CD4-positive, alpha-beta T cell treated with Interleukin-2 at 100 ng/mL for 4 hours (primary cell): ENCODE measurements at places on chromosomes 2 and 18.

DNA sequence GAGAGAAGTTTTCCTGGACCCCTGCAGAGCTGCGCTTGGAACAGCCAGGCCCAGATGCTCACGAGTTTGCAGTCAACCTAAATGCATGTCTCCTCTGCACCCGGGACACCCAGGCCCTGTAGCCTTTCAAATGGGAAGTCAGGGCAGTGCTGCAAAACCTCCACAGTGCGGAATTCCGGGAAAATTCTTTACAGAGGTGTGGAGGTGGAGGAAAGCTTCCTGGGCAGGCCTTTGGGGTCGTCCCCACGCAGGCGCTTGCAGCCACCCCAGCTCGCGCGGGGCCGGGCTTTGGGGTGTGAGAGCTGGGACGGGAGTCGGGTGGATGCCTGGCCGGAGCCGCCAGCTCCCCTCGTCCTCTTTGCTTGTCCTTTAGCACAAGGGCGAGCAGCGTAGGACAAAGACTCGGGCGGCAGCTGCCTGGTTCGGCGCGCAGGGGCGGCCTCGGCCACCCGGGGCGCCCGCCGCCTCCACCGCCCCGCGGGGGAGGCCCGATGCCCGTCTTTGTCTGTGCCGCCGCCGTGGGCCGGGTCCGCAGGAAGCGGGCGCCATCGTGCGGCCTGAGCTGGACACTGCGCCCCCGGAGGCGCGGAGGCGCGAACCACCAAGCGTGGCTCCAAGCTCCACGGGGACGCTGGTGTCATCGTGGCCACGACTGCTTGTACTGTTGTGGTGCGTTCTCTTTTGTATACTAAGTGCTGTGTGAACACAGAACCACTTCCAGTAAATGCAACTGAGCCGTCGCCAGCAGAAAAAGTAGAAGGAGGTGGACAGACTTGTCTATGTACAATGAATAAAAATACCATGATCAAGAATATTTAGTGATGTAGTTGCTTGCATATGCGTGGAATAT lies 28.2 kb upstream of the BCL11A start:
- DNase-seq: peak; percentile 44

- DNase-seq: no peak
Measured at GRCh38 chr2:105553538-105554196, 154.8 kb upstream of the FHL2 start.

- DNase-seq: no peak
Measured at GRCh38 chr2:133690780-133691179, 122.5 kb upstream of the NCKAP5 start.

- DNase-seq: no peak
Measured at GRCh38 chr18:515838-516237, 15.3 kb upstream of the COLEC12 start.

DNA sequence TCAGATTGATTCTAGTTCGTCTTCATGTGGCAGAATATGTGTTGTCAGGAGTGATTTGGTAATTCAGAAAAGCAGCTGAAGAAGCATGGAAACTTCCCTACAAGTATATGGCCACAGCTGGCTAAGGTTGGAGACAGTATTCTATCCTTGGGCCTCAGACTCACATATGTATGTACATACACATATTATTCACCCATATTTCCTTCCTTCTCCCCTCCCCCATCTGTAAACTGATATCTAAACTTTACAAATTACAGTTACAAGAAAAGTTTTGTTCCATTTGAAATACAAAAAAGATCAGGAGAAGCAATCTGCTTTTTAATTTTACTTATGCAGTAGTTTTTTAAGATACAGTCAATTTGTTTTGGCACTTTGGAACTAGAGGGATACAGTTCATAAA lies 3.1 kb downstream of the SP3 start:
- DNase-seq: no peak

DNA sequence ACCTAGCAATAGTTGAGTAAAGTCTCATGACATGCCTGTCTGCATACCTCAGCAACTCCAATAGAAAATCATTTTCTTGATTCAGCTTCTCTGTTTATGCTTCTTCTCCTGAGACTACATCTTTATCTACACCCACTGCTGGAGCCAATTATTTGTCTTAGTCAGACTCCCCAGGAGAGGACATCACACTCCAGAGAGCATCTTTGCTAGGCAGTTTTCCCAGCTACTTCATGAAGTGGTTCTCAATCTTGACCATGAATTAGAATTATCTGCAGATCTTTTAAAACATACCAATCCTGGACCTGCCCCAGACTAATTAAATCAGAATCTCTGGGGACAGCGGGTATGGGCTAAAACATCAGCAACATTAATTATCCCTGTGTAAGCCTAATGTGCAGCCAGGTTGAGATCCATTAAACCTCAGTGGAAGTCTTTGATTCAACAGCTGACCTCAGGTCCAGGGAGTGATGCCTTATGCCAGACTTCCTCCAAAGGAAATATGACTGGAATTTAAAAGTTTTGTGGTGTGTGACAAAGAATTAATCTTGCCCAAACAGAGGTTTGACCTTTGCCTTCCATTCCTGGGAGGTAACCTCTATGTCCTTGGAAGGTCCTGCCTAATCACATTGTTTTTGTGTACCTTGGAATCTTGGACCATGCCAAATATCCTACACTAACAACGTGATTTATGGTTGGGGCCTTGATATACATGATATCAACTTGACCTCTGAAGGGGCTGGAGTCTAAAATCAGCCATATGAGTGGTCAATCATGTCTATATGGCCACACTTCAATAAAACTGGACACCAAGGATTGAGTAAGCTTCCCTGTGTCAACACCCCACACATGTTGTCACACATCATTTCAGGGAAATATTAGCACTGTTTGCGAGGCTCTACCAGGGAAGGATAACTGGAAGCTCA lies 99.3 kb upstream of the DNAJC10 start:
- DNase-seq: no peak

- no peak for DNase-seq
Measured at GRCh38 chr2:230471074-230471473, 55.1 kb downstream of the SP100 start.

DNA sequence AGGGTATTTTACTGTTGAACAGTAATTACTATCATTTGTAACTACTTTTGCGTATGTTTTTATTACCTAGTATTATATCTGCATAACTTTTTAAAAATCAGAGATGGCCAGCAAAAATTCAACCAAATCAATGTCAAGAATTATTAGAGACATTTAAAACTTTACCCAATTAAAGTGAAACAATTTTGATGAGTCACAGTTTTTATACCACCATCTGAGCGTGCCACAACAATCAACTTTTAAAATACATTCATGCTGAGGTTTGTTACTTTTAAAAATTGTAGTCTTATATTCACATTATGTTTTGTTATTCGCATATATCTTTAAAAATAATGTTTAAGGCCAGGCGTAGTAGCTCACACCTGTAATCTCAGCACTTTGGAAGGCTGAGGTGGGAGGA lies 114.9 kb downstream of the RTN4 start:
- DNase-seq: no peak

- DNase-seq: no peak
Measured at GRCh38 chr18:25678221-25678620, 326.3 kb upstream of the ZNF521 start.

DNA sequence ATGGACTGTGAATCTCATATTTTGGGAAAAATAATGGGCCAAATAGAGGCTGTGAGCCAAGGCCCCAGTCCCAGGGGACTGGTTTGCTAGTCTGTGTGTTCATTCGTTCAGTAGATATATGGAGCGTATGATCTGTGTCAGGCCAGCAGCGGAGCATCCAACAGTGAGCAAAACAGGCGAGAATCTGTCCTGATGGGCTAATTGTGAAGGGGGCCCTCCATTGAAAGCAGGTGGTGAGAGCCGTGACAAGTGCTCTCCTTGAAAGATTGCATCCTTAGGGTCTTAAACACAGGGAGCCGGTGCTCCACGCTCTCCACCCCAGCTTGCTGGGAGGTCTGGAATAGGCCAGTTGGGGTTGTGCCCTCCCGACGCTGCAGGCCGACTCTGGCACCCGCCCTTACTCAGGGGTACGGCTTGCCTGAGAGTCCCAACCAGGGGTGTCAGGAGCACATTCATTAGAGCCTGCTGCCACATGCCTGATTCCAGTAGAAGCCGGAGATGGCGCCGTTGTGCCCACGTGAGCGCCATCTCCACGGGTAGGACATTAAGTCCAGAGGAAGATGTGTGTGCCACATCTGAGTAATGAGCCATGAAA lies 213.3 kb downstream of the SH3RF3 start:
- DNase-seq: no peak

DNA sequence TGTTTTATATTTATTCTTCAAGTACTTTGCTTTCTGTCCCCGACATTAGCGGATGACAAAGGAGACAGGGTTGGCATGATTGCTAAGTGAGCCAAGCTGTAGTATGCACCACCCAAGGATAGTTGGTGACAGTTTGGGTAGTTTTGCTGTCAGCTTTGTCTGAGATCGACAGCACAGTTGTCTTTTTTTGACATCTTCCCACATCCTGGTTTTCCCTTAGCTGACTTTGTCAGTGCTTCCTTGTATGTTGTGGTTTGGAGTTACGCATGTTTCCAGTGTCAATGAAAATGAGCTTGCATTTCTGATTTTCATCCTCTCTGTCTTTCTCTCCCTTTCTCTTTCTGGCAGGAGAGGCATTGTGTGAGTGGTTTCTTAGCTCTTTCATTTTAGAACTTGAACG lies 44.6 kb upstream of the DOCK10 start:
- DNase-seq: no peak

DNA sequence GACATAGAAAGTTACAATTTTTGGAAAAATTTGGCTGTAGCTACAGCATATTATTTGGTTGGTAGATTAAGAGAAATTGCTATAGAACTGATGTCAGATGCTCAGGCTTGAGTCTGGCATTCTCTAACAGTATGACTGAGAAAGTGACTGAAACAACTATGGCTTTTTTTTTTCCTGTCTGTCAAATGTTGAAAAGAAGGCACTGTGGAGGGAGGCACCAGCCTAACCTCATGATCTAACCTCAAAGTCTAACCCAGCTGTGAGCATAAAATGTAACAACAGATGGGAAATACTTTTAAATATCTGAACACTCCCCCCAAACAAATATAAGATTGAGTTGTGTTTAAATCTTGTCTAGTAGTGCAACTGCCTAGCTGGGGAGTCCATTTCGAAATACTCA lies 629.1 kb downstream of the LRP1B start:
- no peak for DNase-seq

DNA sequence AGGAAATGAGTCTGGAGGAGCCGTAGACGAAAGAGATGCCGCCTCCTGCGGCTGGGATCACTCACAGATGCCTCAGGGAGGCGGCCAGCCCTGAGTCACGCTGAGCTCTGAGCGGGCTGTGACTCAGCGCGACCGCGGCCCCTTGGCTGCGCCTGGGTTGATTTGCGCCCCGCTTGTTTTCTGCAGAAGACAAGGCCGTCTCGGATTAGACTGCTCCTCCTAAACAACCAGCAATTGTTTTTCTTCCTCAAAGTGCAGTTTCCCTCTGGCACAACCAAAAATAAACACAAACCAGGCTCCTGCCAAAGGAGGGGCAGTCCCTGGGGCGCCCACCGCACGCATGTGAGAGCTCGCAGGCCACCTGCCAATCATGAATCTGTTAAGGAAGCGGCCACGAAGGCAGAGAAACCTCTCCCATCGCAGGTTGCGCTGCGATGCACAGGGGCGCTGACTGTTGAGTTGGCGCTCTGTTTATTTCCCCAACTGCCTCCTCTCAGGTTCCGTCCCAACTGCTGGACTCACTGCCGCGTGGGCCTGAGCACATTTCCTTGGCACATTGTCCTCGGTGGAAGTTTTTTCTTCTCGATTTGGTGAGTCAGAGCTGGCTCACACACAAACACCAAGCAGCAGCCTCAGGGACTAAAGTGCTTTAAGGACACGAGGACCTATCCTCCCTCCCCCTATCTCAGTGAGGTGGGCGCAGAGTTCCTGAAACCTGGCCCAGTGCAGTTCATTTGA lies 85.2 kb upstream of the NDUFV2 start:
- DNase-seq: peak; percentile 57

DNA sequence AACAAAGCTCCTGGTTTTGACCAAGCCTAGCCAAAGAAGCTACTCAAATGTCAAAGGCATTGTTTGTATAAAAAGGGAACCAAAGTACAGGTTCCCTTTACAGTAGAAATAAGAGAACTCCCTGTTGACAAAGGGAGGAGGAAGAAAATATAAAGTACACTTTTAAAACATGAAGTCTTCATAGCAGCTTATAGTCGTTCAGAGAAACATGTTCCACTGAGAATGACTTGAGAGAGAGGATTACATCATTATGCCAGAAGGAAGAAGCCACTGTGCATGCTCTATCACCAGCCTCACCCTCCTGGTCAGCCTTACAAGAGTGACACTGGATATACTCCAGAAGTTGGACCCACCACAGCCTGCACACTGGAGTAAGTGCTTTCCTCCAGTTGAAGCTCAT lies 2.5 kb upstream of the DHRS9 start:
- no peak for DNase-seq

GRCh38 chr2:80893711-80894110 lies 589.2 kb upstream of the LRRTM1 start:
- no peak for DNase-seq

DNA sequence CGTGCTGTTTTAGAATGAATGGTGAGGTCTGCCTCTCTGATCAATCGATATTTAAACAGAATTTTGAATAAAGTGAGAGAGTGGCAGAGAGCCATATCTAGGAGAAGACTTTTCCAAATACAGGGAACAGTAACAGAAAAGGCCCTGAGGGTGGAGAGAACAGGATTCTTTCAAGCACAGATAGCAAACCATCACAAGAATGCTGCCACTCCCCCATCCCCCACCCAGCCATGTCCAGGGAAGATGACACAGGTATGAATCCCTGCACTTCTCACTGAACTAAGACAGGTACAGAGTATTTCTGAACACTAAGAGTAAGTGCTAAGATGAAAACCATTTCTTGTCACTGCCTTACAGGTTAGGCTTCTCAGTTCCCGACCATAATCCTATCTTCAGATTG lies 23.6 kb downstream of the LRATD1 start:
- no peak for DNase-seq

DNA sequence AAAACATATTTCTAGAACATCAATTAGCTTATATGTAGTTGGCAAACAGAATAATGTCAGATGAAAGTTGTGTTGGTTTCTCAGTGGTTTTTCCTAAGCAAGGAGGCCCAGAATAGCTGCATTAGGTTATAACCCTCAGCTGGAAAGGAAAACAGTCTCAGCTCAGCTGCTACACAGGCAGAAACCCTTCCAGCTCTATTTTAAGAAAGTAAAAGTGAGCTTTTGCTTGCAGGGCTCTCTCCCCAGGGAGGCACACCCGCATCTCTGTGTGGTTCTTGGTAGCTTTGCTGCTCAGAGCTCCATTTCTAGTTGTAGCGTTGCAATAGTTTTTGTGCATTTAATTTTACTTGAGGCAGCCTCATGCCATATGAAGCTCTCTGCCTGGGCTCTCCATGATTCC lies 54.6 kb downstream of the PIKFYVE start:
- DNase-seq: no peak

GRCh38 chr18:55314031-55314430 lies 274.0 kb downstream of the TCF4 start:
- no peak for DNase-seq

- DNase-seq: peak; percentile 92
Measured at GRCh38 chr2:174341293-174341994, 6.7 kb downstream of the SP9 start.

- DNase-seq: no peak
Measured at GRCh38 chr2:58089081-58089480, 42.5 kb downstream of the VRK2 start.
